Amniotic stem cell (primary cell): ENCODE measurements at places on chromosomes 12 and 14.

DNA sequence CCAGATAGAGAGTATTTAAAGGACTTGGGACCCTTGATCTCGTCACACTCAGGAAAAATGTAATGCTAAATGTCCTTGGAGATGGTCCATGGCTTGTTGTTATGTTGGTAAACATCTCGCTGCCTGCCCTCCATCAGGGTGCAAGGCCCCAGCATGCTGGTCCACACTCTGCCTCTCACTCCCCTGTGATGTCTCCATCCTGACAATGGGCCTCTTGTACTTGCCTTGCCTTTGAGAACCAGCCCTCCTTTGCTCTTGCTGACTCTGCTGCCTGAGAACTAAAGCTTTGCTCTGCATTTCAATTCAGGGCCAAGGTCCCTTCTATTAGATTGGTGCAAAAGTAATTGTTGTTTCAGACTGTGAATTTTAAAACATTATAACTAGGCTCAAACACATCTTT is 131.0 kb upstream of the LMNTD1 start:
- no peak for DNase-seq

DNA sequence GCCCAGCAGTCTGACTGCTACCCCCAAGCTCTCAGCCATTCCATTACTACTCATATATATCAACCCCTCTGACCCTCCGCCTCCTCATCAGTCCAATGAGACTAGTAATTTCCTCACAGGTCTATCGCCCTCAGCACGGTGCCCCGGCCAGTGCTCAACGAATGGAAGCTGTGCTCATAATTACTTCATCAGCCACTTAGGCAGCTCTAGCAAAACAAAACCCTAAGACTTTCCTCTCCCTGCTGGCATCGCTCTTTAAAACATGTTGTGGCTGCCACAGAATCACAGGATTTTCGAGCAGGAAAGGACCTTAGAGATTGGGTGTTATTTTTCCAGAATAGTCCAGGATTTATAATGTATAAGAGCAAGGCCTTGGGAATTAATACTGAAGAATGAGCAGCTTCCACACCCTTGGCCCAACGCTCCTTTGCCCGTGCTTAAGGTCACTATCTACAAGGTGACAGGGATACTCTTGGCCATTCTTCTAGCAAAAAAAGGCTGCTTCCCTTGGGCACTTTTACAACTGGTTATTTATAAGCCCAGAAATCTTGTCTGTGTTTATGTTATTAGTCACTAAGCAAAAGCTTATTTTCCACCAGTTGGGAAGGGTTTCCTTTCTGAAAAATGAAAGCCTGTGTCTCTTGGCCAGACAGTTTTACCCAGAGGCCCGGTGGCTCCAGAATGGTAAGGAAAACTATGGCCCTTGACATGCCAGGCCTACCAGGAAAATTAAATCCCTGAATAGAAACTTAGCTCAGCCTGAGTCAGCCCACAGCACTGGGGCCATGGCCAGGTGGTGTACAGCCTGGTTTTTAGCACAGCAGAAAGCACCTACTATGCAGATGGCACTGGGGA is 47.9 kb downstream of the NUAK1 start:
- peak; percentile 57 for DNase-seq

GRCh38 chr14:22122227-22122818 is 448.7 kb upstream of the OR4E1 start:
- no peak for DNase-seq

DNA sequence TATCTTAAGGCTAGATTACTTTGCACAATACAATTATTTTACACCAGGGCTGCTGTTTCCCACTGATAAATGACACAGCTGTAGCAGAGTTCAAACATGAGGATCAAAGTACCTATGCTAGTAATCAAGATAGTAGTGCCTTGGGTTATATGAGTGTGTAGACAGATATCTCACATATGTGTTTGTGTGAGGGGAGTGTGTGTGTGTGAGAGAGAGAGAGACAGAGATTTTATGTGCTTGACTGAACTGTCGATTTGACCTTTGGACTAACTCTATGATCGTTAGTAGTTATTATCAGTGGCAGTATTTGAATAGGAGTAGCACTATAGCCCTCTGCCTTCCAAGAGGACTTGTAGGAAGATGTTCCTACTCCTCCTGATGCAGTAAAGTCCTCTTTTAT is 15.5 kb downstream of the PLEKHA5 start:
- DNase-seq = no peak

DNA sequence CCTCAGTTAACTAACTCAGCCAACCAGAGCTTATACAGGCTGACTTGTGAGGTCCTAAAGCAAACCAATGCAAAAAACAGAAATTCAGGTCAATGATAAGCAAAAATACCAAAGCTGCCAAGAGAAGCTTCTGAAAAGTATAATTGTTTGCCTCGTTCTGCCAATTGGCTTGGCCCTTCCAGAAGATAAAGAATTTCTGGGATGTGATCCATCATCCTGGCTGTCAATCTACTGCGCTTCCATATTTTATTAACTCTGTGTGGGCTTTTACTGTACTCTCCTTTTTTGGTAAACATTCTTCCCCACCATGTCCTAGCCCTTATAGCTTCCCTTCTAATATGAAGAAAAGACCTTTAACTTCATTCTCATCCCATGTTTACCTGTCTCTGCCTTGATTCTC is 387.9 kb downstream of the TMEM117 start:
- no peak for DNase-seq

GRCh38 chr12:49624921-49625577 is 1.7 kb downstream of the PRPF40B start:
- DNase-seq = no peak

GRCh38 chr12:117042171-117042842 is 56.9 kb downstream of the TESC start:
- DNase-seq = no peak

DNA sequence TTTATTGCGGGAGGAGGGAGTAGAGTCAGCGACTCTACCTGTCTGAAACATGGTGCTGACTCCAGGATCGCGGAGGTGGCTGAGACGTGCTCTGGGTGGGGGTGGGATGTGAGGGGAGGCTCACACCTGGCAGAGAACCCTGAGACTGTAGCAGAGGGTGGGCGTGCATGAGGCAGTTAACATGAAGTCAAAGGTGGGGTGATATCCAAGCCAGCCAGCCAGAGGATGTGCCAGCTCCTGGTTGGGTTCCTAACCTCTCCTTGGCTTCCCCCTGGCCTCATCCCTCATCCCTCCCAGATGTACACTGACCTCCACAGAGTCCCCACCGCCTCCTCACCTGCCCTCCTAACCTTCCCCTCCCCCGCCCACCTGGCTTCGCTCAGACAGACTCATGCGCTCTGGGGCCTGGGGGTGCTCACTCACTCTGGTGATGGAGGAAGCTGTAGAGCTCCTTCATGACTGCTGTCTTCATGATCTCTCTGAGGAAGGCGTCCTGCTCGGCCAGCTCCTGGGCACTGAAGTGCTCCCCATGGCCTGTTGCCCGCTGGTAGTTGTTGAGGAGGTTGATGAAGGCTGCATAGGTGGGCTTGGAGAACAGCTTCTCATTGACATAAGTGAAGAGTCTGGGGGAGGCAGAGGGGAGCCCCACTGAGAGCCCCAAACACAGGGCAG is 9.3 kb downstream of the ENDOU start:
- DNase-seq = no peak

GRCh38 chr12:62533087-62533754 is 66.6 kb downstream of the MON2 start:
- no peak for DNase-seq

DNA sequence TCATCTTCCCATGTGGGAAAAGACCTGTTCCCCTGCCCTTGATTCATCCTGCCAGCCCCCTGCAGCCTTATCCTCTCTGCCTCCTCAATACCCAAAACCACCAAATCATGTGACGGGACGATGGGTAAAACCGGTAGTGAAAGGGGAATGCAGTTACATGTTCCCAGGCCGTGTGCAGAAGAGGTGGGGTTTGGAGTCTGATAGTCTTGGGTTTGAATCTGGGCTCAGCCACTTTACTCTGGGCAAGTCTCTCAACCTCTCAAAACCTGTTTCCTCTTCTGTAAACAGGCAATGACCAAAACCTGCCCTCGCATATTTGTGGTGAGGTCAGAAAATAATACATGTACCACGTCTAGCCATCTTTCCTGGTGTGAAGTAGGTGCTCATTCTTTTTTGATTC is 123.0 kb downstream of the PLXNC1 start:
- no peak for DNase-seq

GRCh38 chr12:84596266-84596665 is 316.3 kb downstream of the SLC6A15 start:
- no peak for DNase-seq

DNA sequence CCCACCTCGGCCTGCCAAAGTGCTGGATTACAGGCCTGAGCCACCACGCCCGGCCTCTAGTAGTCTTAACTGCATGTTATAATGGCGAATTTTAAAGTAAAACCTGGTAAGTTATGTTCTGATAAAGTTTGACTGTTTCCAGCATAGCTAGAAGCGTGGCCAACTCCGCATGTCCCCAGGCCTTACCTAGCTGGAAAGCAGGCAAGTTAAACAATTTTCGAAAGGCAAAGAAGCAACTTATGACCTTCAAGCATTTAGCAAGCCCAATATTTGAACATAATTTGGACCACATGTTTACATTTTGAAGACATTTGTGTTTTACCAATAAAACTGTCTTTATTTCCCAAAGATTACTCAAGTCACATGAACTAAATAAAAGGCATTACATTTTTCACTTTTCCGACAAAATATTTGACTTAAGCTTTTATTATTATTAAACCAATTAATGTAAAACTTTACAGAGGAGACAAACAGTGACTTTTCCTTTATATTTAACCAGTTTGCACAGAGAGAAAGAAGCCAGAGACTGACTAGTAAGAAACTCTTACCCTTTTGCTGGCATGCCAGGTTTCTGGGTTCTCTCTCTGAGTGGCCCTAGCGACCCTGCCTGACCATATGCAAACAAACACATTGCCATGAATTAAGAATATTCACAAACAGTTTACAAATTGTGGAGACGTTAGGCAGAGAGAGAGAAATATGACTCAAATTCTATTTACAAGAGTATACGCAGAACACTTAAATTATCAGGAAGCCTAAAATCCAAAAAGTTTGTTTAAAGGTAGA is 106.3 kb downstream of the RIN3 start:
- DNase-seq = no peak

DNA sequence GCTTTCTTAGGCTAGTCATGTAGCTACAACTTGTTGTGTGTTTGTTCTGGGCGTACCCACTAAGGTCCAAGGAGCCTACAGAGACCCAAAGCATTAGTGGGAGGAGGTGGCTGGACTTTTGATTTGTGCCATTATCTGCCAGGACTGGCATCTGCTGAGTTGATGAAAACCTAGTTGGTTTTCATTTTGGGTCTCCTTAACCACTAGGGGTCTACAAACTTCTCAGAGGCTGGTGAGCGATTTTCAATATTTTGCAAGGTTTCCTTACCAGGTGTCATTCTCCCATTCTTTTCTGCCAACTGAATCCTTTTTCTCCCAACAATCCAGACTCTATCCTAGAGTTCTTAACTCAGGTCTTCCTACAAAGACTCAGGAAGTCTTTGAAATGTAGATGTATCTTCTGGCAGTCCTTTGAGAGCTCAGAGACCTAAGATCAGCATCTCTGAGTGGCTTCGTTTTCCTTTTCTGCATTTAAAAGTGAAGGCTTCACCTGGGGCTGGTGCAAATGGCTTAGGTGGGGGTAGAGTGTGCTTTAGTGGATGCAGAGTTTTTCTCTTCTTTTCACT is 150.0 kb upstream of the RMST start:
- DNase-seq = no peak

GRCh38 chr12:120062976-120063579 is 53.5 kb downstream of the RAB35 start:
- no peak for DNase-seq

GRCh38 chr12:19273482-19274330 is 144.2 kb downstream of the PLEKHA5 start:
- peak; percentile 66 for DNase-seq

DNA sequence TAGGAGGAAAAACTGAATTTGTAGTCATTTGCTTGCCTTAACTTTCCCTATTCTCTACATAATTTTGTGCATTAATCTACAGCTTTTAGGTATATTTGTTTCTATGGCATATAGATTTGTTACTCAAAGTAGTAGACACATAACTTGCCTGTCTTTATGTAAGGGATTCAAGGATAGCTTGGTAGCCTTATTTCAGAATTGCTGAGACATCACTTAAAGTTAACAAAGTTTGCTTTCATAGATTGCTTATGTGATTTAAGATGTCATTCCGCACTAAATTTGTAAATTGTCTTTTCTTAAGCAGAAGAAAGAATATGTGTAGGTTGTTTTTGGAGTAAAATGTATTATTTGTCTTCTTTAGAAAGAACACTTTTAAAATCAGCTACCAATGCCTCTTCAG is 477.7 kb upstream of the NOVA1 start:
- DNase-seq = no peak

GRCh38 chr12:76272287-76272686 is 75.9 kb downstream of the BBS10 start:
- no peak for DNase-seq

DNA sequence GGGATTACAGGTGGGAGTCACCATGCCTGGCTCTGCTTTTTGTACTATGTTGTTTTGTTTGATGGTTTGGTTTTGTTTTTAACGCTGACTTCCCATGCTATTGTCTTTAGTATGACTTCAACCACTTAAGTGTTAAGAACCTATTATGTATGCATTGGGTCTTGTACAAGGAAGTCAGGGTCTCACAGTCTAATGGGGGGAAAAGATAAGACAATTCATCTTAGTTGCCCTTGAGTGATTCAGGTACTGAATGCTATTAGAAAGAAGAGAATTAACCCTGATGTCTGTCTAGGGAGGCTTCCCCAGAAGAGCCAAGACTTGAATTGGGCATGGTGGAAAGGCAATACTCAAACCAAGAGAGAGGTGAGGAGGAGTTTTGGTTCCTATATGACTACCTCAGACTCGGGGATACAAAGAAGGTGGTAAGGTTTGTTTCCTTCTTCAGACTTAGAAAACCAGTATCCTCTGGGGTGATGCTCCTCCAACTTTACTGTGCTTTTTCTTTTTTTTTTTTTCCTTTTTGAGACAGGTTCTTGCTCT is 64.6 kb downstream of the SUSD6 start:
- no peak for DNase-seq
